ENCODE measurements at places on chromosomes 12 and 14. TPM values are rescaled to one million over a fixed set of nuclear protein-coding genes. Genes with fewer than 3 reads are reported as not detected.

GRCh38 chr14:99314623-99315022 lies 42.6 kb upstream of the BCL11B start:
- DNase-seq, result no peak
- no peak overlapping the region for H3K27ac ChIP-seq
- no peaks in the 10 kb centered on the region for H3K36me3 ChIP-seq
- H3K4me1 ChIP-seq, result no peaks in the 10 kb centered on the region

- no peaks in the 10 kb centered on the region for H3K27me3 ChIP-seq
- no peak overlapping the region for H3K4me3 ChIP-seq
- H3K36me3 ChIP-seq, result no peaks in the 10 kb centered on the region
- no peaks in the 10 kb centered on the region for H3K4me1 ChIP-seq
- no peak overlapping the region for H3K27ac ChIP-seq
These were observed 151.1 kb downstream of the DPF3 start for GRCh38 chr14:72742838-72743195.

The FZD10 gene
- total RNA-seq, result 2.3 TPM

GRCh38 chr14:96917442-96917963 lies 120.3 kb downstream of the VRK1 start:
- no peak for DNase-seq
- no peaks in the 10 kb centered on the region for H3K36me3 ChIP-seq
- H3K4me3 ChIP-seq, result no peak overlapping the region
- no peak overlapping the region for H3K27ac ChIP-seq
- H3K27me3 ChIP-seq, result no peaks in the 10 kb centered on the region

DNA sequence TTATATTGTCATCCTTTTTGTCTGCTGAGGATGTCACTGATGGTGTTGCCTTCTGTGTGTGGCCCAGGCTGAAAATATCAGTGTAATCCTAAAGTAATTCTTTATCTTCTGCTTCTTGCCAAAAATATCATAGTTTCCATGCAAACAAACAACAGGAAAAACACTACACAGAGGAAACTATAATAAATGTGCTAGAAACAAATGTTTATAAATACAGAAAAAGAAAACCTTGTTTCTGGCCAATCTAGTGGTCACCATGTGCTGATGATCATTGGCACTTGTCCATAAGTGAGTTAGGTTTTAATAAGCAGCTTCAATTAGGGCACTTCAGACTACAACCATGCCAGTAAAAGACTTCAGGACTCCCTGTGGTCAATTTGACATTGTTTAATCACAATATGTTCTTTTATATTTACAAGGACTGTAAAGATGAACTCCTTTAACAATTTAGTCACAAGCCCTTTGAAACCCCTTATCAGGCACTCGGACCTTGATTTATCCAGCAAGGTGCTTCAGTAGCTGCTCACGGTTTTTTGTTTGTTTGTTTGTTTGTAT lies 124.8 kb downstream of the TMTC3 start:
- DNase-seq, result no peak
- no peaks in the 10 kb centered on the region for H3K36me3 ChIP-seq
- H3K4me3 ChIP-seq, result no peak overlapping the region
- H3K27ac ChIP-seq, result no peak overlapping the region

DNA sequence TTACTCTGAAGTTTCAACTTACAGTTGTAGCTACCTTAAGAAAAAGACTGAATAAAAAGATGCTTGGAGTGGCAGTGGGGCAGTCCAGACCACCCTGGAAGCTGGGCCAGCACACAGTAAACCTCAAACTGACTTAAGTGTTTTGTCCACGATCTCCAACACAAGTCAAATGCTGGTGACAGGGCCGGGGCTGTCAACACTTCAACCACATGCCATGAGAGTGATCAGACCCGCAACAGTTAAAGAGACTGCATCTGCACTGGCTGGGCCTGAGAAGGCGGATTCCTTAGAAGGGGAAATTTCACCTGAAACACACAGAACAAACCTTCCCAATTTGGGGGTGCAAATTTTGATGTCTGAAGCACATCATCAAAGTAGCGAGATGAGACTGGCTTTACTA lies 223.5 kb upstream of the CAND1 start:
- no peak overlapping the region for H3K27ac ChIP-seq
- H3K27me3 ChIP-seq, result no peaks in the 10 kb centered on the region
- no peak for DNase-seq
- no peaks in the 10 kb centered on the region for H3K4me1 ChIP-seq
- H3K4me3 ChIP-seq, result no peak overlapping the region

The ERG28 gene
- total RNA-seq, result 11.2 TPM

GRCh38 chr14:71497645-71498086 lies 434.6 kb upstream of the RGS6 start:
- no peak overlapping the region for H3K4me3 ChIP-seq
- no peaks in the 10 kb centered on the region for H3K27me3 ChIP-seq
- DNase-seq, result no peak
- H3K27ac ChIP-seq, result no peak overlapping the region

The SLIRP gene
- 258 TPM for total RNA-seq

DNA sequence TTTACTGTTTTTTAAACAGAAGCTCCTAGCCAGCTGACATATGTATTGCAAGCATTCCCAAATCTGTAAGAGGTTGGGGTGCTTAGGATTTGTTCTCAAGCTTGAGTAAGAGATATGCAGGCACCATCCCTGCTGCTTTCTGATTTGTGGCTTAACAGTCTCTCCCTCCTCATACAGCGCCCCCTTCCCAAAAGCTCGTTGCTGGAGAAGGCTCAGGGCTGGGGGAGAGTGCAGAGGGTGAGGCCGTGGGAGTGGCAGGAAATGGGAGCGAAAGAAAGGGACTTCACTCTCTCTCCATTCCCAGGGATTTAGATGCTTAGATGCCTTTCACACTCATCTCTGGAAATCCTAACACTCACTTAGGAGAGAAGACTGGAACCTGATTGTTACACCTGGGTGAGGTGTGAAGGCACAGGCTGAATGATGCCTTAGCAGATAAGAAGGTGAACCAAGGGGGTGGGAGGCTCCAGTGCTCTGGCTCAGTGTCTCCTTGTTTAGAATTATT lies 172.0 kb downstream of the C12orf75 start:
- H3K4me1 ChIP-seq, result no peaks in the 10 kb centered on the region
- H3K27ac ChIP-seq, result no peak overlapping the region
- no peak for DNase-seq
- no peak overlapping the region for H3K4me3 ChIP-seq
- H3K27me3 ChIP-seq, result no peaks in the 10 kb centered on the region

DNA sequence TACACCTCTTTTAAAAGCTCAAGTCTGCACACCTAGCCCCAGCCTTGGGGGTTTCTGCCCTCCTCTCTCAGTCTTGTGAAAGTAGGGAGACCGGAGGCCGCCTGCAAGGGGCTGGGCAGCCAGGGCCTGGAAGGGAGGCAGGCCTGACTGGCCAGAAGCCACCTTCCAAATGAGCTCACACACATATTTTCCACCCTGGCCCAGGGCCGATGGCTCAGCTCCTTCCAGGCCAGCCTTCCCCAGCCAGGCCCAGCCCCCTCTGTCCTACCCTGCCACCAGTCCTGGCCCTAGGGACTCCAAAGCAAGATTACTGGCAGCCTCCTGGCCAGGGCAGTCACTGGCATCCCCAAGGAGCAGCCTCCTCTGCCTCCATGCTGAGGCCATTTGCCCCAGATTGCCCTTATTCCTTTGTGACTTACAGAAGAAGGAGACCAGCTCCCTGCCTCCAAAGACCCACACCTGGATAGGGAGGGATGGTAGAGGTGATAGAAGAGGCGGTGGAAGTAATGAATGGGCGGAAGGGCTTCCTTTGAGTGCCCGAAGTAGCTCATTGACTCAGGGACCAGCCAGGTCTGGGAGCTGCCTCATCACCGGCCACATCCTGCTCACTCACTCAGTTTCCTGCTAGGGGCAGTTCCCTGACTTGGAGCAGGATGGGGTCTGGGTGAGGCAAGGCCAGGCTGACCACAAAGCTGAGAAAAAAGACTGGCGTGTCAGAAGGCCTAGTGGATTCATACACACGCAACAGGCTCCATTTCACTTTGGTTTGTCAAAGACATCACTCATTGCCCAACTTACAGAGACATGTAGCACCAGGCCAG lies 14.8 kb downstream of the MMP14 start:
- H3K4me1 ChIP-seq, result peaks cover 28% of the 10 kb centered on the region
- no peaks in the 10 kb centered on the region for H3K36me3 ChIP-seq
- H3K4me3 ChIP-seq, result no peak overlapping the region

- no peaks in the 10 kb centered on the region for H3K27me3 ChIP-seq
- no peak overlapping the region for H3K27ac ChIP-seq
- H3K4me1 ChIP-seq, result no peaks in the 10 kb centered on the region
- no peak for DNase-seq
- no peak overlapping the region for H3K4me3 ChIP-seq
These were observed 831.0 kb downstream of the C12orf50 start for GRCh38 chr12:87198181-87198580.

GRCh38 chr14:77103951-77104350 lies 5.9 kb downstream of the CIPC start:
- no peaks in the 10 kb centered on the region for H3K27me3 ChIP-seq
- no peak overlapping the region for H3K27ac ChIP-seq
- peaks cover 10% of the 10 kb centered on the region for H3K4me1 ChIP-seq

The RTL1 gene
- not detected for total RNA-seq

Data from uterus (tissue), 4 donors.